ENCODE measurements at places on chromosomes 11 and 22.
A peak's percentile ranks its signal among the peaks of the same experiment; 100 is the strongest.

DNA sequence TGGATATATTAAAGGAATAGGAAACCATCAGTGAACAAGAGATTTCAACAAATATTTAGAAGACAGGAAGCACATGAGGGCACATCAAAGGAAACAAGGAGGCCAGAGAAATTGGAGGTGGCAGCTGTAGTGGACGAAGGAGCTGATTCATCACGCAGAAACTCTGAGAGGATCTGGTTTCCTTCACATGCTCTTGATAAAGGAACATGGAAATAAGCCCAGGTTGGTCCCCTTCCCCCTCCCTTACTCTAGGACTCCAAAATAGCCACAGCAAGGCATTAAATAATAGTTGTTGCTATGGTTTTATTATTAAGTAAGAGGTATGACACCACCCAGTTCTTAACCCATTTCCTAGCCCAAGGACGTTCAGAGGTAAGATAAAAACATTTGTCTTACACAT is 11.3 kb downstream of the IZUMO1R start:
- no peak for DNase-seq

- no peak for DNase-seq
Measured at GRCh38 chr22:27409299-27409698, 392.3 kb downstream of the MN1 start.

GRCh38 chr11:134144744-134145143 is 75.9 kb downstream of the JAM3 start:
- no peak for DNase-seq

DNA sequence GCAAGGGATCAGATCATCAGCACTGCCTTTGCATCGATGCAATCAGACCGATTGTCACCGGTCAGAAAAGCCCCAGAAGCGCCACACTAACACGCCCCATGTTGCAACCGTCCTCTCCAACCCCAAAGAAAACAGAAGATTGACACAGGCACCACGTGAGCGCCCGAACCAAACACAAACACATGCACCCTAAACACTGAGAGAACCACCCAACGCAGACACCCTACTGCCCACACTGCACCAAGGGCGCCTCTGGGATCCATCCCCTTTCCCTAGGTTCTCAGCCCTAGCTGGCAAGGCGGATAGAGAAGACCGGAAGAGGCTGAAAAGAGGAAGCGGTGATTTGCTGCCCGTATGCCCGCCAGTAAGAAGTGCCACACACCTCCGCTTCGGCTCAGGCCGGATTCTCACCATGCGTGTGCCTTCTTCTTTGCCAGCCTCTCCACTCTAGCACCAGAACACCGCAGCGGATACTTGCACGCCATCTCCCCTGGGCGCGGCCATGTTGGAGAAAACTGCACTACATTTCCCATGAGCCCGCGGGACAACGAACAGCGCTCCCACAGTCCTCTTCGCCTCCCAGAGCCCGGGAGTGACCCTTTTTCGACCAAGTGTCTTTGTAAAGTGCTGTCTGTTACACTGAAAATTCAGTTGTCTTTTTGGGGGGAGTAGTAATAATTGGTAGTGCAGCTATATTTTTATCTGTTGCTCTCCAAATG is at the start of gene ALKBH8:
Gene ALKBH8 (minus strand): TSS at position 517 of the 719 bp plus-strand sequence. CDS start 4,842 bp downstream, outside the sequence.
- DNase-seq, result peak; percentile 74

DNA sequence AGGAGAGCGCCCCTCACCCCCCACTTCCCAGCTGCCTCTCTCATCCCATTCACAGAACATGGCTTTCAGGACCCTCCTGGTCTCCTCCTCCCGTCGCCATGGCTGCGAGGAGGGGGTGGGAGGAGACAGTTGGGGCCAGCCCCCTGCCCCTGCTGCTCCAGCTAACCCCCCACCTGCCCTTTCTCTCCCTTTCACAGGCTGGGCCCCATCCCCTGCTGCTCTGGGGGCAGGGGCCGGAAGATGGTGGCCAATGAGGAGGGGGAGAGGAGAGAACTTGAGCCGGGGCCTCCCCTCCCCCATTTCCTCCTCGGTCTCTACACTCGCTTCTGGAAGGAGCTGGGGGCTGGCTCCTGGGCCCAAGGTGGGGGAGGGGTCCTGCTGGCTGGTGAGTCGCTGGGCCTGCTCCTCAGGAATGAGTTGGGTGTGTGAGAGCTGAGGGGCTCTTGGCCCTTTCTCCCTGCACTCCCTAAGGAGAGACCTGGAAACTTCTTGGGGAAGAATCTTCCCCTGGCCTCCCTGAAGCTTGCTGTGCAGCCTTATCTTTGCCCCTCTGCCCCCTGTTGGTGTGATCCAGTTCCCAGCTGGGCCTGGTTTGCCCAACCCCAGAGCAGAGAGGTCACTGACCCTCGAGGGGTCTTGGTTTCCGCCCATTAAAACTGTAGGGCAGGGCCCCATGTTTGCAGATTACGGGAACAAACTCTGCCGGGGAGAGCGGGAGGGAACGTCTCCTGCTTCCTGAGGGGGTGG is 10.2 kb downstream of the YPEL4 start:
- no peak for DNase-seq
